ENCODE measurements at places on chromosomes 11 and 22. TPM values are rescaled to one million over a fixed set of nuclear protein-coding genes. Genes with fewer than 3 reads are reported as not detected.

DNA sequence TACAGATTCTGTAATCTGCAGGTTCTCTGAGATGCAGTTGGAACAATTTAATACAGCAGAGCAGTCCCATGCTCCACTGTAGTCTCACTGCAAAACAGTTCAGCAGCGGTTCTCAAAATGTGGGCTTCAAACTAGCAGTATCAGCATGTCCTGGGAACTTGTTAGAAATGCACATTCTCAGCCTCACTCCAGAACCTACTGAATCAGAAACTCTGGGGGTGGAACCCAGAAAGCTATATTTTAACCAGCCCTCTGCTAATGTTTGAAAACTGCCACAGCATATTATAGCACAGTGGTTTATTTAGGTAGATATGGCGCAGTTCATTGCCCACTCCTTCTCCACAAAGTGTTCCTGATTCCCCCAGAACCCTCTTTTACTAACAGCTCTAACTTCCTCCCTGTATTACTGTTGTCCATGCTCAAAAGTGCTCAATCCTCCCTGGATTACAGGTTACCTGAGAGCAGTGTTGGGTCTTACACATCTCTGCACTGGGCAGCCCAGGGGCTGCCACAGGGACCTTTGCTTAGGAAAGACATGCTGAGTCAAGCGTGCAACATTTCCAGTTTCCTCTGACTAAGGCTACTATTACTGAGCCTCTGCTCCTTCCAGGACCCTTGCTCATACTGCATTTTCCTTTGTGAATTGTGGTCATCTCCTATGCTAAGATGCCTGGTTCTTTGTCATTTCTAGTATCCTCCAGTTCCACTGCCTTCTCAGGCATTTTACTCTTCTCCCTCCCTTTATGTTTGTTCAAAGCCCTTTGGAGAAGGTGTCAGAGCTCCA lies 7.7 kb upstream of the DGAT2 start:
- no peak overlapping the region for H3K4me3 ChIP-seq
- no peak for DNase-seq
- no peak overlapping the region for H3K27ac ChIP-seq
- H3K27me3 ChIP-seq = no peaks in the 10 kb centered on the region
- H3K36me3 ChIP-seq = no peaks in the 10 kb centered on the region
- no peaks in the 10 kb centered on the region for H3K4me1 ChIP-seq

- H3K27me3 ChIP-seq = no peaks in the 10 kb centered on the region
- H3K36me3 ChIP-seq = no peaks in the 10 kb centered on the region
- H3K4me1 ChIP-seq = peaks cover 58% of the 10 kb centered on the region
- DNase-seq = peak; percentile 98
Measured at GRCh38 chr22:37282385-37282677, at the start of gene CYTH4. Gene CYTH4 (plus strand): TSS chr22:37282508. CDS start chr22:37282570, 62 bp downstream.

GRCh38 chr22:33162196-33162595 lies 104.0 kb upstream of the SYN3 start:
- DNase-seq = no peak
- no peak overlapping the region for H3K27ac ChIP-seq
- H3K27me3 ChIP-seq = no peaks in the 10 kb centered on the region
- H3K36me3 ChIP-seq = no peaks in the 10 kb centered on the region

GRCh38 chr22:37742376-37743171 lies 45.7 kb downstream of the TRIOBP start:
- peaks cover 80% of the 10 kb centered on the region for H3K4me1 ChIP-seq
- no peak for DNase-seq
- H3K27me3 ChIP-seq = no peaks in the 10 kb centered on the region
- no peaks in the 10 kb centered on the region for H3K36me3 ChIP-seq
- peak overlapping the region; percentile 8 for H3K27ac ChIP-seq

DNA sequence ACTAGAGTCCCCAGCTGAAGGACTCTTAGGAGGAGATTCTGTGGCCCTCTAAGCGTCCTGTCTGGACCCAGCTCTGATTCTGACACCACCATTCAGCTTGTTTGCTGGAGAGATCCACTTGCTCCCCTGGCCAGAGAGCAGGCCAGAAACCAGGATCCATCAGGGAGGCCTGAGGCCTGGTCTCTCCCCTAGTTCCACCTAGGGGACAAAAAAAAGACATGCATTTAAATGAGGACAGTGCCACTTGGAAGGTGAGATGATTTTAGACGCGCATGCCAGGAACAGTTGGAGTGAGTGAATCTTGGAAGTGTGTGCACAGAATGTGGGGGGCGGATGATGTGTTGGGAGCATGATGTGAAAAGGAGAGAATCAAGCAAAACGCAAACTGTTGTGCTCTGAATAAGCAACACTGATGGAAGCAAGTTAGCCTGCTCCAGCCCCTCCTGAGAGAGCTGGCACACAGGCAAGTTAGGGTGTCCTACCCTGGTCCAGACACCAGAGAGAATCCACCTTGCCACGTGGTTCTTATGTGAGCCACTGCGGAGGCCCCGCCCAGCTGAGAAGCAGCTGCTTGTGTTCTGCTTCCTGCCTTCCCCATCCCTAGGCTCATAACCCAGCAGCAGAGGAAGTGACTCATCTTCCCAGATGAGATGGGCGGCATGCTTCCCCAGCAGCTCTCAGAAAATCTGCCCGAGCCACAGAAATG lies 8.0 kb upstream of the SLCO2B1 start:
- peak overlapping the region; percentile 67 for H3K27ac ChIP-seq
- no peaks in the 10 kb centered on the region for H3K36me3 ChIP-seq
- no peak overlapping the region for H3K4me3 ChIP-seq
- DNase-seq = peak; percentile 87
- H3K27me3 ChIP-seq = no peaks in the 10 kb centered on the region
- peaks cover 16% of the 10 kb centered on the region for H3K4me1 ChIP-seq

GRCh38 chr11:10807493-10808234 lies 1.1 kb downstream of the EIF4G2 start:
- H3K4me1 ChIP-seq = peaks cover 55% of the 10 kb centered on the region
- H3K4me3 ChIP-seq = peak overlapping the region; percentile 96
- H3K27ac ChIP-seq = peak overlapping the region; percentile 99
- H3K36me3 ChIP-seq = peaks cover 46% of the 10 kb centered on the region

The PTPRCAP gene
- total RNA-seq = 278 TPM

DNA sequence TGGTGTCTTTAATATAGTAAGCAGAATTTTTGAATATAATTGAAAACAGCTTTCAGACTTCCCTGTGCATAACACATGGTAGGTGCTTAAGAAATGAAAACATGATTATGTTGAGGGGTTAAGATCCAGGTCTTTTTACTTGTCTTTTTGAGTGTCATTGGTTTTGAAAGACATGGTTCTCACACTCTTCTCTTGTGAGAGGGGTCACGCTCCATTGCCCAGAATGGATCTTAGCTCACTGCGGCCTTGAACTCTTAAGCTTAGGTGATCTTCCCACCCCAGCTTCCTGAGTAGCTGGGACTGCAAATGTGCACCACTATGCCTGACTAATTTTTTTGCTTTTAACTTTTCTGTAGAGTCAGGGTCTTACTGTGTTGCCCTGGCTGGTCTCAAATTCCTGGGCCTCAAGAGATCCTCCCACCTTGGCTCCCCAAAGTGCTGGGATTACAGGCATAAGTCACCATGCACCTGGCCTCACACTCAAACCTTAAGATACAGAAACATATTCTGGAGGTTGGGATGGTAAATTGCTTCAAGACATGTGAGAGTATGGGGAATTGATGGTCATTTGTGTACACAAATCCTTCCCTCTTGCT lies 1.4 kb downstream of the SPCS2 start:
- no peaks in the 10 kb centered on the region for H3K27me3 ChIP-seq
- no peak for DNase-seq
- H3K4me3 ChIP-seq = peak overlapping the region; percentile 67

The IGSF9B gene
- total RNA-seq = 2.4 TPM

The SLC25A45 gene
- 23.8 TPM for total RNA-seq

DNA sequence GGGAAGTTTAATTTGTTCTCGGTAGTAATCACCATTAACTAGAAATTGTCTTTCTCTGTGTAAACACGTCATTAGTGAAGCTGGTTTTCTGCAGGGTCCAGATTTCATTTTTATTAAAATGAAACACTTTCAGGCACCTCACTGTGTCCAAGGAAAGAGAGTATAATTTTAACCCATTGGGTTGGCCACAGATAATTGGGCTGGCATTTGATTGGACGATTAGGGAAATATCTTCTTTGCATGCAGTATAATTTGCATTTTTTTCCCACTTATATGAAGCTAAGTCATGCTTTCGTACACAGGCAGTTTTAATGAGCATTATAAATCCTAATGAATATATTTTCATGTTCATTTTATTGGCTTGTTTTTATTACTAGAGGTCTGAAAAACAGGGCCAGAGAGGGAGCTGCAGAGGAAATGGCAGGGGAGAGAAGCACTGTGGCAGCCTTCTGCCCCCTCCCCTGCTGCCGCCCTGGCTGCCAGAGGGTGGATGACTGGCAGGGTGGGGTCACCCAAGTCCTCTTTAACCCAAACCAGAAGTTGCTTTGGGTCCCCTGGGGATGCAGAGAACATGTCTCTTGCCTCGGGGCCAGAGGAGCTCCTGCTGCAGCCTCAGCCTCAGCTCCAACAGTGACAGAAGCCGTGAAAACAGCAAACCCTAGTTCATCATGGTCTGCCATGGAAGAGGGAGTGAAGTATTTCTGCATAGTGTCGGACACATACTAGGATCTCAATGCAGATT lies 93.9 kb downstream of the PKNOX2 start:
- H3K4me1 ChIP-seq = peaks cover 13% of the 10 kb centered on the region
- H3K27me3 ChIP-seq = no peaks in the 10 kb centered on the region
- no peak overlapping the region for H3K27ac ChIP-seq
- H3K36me3 ChIP-seq = no peaks in the 10 kb centered on the region
- DNase-seq = no peak

- no peak overlapping the region for H3K27ac ChIP-seq
- no peaks in the 10 kb centered on the region for H3K36me3 ChIP-seq
- DNase-seq = no peak
- H3K4me1 ChIP-seq = no peaks in the 10 kb centered on the region
Measured at GRCh38 chr11:87440076-87440770, 402.5 kb downstream of the TMEM135 start.

GRCh38 chr22:43370036-43370435 lies 26.9 kb upstream of the SCUBE1 start:
- H3K4me1 ChIP-seq = no peaks in the 10 kb centered on the region
- H3K27me3 ChIP-seq = peaks cover 36% of the 10 kb centered on the region
- H3K27ac ChIP-seq = no peak overlapping the region

The CASP12 gene
- not detected for total RNA-seq

The TTC38 gene
- 32.6 TPM for total RNA-seq

DNA sequence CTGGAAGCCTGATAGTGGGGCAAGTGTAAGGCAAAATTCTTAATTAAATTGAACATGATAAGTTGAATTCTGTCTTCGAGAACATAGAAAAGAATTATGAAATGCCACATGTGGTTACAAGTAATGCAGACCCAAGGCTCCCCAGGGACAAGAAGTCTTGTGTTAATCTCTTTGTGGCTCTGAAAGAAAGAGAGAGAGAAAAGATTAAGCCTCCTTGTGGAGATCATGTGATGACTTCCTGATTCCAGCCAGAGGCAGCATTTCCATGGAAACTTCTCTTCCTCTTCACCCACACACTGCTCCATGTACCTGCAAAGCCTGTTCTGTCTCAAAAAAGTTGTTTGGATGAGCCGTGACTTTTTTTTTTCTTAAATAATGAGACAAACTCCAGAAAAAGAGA lies 1.9 kb upstream of the TYR start:
- no peak overlapping the region for H3K27ac ChIP-seq
- H3K36me3 ChIP-seq = no peaks in the 10 kb centered on the region
- DNase-seq = no peak

The MN1 gene
- 0.76 TPM for total RNA-seq

The DEPDC7 gene
- not detected for total RNA-seq

DNA sequence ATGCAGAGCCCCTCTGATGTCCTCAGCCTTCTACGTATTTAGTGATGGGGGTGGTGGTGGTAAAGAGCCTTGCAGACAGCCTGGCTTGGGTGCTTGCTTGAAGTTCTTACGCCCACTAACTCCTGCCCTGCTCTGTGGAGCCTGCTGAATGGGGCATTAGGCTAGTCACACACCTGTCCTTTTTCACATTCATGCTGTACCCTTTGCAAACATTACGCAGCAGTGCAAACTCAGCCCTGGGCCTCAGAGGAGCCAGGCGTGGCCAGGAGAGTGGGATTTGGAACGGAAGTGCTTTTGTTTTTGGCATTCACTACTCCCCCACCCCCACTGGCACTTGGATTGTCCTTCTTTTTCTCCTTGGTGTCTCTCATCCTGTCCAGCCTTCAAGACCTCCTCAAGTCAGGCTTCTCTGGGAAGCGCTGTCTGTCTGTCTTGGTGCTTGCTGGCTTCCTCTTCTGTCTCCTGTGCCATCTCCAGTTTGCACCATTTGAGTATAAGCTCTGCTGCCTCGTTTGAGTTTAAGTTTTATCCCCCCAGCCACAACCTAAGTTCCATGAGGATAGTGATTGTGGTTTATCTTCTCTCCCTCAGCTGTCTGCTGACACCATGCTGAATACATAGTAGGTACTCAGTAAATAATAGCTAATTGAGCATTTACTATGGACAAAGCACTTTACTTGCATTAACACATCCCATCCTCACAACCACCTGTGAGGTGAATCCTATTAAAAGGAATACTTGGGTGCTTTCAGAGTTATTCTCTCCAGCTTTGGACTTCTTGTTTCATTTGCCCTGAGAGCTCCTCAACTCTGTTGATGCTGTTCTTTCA lies 26.7 kb downstream of the ZBTB16 start:
- DNase-seq = no peak
- no peak overlapping the region for H3K27ac ChIP-seq
- peaks cover 99% of the 10 kb centered on the region for H3K4me1 ChIP-seq
- no peak overlapping the region for H3K4me3 ChIP-seq
- no peaks in the 10 kb centered on the region for H3K27me3 ChIP-seq
- no peaks in the 10 kb centered on the region for H3K36me3 ChIP-seq

DNA sequence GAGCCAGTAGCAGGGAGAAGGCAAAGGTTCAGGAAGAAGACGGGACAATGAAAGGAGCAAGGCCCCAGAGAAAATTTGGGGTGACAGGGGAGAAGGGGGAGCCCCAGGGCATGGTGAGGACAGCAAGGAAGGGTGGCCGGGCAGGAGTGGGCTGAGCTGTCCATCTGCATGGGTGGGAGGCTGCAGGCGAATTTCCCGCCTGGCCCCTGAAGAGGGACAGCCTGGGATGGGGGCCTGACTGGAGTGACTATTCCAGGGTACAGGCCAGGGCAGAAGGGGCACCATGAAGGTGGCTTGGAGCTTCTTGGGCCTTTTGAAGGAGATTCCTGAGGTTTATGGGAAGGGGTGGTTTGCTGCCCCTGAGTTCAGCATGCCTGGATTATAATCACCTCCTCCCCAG lies 56.2 kb downstream of the WNT11 start:
- peak; percentile 68 for DNase-seq
- H3K27ac ChIP-seq = no peak overlapping the region
- no peaks in the 10 kb centered on the region for H3K27me3 ChIP-seq
- no peaks in the 10 kb centered on the region for H3K36me3 ChIP-seq
- peaks cover 27% of the 10 kb centered on the region for H3K4me1 ChIP-seq

The GGTLC3 gene
- total RNA-seq = not detected

- H3K27me3 ChIP-seq = no peaks in the 10 kb centered on the region
- no peaks in the 10 kb centered on the region for H3K36me3 ChIP-seq
- no peak overlapping the region for H3K4me3 ChIP-seq
- DNase-seq = no peak
Measured at GRCh38 chr11:5280582-5281102, 10.9 kb upstream of the HBE1 start.

Data from spleen (tissue), 13 donors.